ENCODE measurements at places on chromosomes 12 and 14.

DNA sequence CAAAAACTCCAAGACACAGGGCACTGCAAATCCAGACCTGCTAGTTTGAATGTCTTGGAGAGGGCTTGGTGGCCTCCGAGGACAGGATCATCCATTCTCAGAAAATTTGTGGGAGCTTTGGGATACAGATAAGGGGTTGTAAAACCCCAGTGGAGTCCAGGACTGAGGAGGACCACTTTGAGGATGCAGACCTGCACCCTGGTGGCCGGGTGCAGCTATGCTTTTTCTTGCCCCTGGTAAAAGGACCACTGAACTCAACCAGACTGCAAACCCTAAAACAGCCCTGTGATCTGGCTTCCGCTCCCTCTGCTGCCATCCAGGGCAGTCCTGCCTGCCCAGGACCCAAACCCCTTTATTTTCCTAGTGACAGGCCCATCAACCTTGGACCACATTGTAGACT is 169.5 kb upstream of the DAAM1 start:
- DNase-seq = no peak

GRCh38 chr12:50195832-50196231 is 28.7 kb upstream of the CERS5 start:
- no peak for DNase-seq

- peak; percentile 62 for DNase-seq
These were observed 8.1 kb downstream of the PTPN6 start for GRCh38 chr12:6959058-6959804.

- DNase-seq = no peak
These were observed 2.5 kb upstream of the TEP1 start for GRCh38 chr14:20415782-20416206.

- DNase-seq = no peak
These were observed 29.3 kb upstream of the CPNE8 start for GRCh38 chr12:38934686-38935085.

GRCh38 chr12:13101821-13102375 is 1.6 kb downstream of the GSG1 start:
- no peak for DNase-seq

GRCh38 chr12:47080725-47081502 is 1.2 kb upstream of the AMIGO2 start:
- DNase-seq = peak; percentile 17

- DNase-seq = no peak
These were observed 27.0 kb downstream of the DYNC1H1 start for GRCh38 chr14:101991352-101991751.

DNA sequence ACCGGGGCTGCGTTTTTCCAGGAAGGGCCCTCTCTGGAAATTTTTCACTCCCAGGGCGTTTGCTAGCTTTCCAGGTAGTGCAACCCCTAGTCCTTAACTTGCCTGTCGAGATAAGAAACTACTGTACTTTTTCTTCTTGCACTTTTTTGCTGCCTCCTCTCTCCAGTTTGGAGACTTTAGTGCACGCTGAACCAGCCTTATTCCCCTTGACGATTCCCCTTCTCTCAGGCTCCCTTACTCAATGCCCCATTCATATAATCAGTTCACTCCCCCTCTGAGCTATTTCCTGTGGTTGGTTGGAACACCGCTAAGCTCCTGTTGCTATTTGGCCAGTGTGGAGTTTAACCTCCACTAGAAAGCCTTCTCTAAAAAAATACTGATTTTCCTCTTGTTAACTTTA is 682 bp downstream of the CREBL2 start:
- no peak for DNase-seq

DNA sequence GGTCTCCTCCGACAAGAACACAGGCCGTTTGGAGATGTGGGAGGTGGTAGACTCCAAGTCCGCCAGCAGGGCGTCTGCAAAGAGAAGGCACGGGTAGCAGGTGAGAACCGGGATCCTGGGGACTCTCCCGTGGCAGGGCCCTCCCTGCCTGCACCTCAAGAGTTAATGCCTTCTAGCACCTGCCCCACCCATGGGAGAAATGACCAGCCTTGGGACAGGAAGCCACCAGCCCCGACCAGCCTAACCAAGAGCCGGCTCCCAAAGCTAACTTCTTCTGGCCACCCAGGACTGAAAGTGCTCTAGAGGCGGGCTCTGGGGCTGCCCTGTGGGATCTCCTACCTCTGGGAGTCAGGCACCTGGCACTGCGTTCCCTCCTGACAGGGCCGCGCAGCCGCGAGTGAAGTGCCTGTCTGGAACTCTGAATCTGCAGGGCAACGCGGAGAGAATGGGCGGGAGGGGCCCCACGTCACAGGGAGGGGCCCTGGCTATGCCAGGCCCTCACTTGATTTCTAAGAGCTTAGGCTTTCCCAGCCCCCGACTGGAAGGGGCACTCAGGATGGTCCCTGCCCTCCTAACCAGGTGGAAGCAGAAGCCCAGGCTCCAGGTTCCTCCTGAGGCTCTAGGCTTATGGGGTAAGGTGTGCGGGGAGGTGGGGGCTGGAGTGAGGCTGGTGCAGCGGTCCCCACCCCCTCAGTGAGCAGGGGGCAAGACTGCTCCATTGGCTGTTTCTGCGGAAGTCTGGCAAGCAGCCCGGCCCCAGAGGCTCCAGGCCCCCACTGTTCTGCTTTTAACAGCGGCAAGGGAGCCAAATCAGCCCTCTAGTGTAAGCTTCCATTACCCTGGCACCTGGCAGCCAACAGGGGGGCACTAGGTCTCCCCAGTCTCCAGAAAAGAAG is 23.6 kb upstream of the RPLP0 start:
- DNase-seq = no peak

DNA sequence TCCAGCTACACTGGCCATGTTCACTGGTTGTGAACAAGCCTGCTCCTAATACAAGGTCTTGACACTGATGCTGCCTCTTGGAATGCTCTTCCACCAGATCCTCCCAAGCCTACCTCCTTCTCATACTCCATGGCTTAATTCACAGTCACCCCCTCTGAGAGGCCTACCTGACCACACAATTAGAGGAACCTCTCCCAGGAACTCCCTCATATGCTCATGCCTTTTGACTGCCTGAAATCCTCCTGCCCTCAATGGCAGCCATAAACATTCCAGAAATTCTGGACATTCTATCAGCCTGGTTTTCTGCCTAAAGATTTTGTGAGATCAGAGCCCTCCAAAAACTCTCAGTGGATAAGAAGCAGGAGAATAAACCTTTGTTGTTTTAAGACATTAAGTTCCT is 340.2 kb downstream of the C12orf75 start:
- DNase-seq = no peak

GRCh38 chr14:69673578-69674305 is 62.3 kb downstream of the SUSD6 start:
- DNase-seq = no peak

DNA sequence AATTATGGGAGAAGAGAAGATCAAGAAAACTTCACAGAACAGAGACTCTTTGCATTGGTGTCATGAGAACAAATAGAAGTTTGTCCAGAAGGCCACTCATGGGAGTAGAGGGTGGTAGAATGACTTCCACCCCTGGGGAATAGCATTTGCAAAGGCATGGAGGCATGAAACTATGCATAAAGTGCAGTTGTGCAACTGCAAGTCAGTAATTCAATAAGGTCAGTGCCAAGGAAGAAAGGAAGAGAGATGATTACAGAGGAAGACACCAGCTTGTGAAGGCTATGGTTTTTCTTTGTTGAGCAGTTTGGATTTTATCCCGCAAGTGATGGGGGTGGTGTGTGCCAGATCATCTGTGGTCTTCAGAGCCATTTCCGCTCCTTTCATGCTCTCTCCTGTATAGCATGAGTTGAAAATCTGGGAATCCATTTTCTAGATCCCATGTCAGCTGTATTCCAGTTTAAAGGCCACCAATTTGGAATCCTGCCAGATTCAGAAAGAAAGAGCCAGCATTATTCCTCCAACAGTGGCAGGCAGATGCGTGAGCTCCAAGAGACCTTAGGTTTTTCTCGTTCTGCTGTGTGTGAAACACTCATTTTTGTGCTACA is 67.6 kb upstream of the GRIN2B start:
- no peak for DNase-seq

DNA sequence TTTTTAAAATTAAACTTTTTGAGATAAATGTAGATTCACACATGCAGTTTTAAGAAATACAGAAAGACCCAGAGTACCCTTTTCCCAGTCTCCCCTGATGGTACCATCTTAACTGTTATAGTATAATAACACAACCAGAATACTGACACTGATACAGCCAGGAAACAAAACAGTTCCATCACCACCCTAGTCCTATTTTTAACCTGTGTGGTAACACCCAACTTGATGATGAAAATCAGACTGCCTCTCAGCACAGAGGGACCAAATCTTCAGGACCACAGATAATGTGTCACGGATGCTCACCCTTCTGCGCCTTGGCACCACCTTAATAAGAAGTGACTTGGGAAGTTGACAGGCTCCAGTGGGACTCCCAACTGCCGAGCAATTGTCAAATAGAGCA is 18.1 kb downstream of the FBXO21 start:
- DNase-seq = no peak

- no peak for DNase-seq
These were observed 183.3 kb downstream of the RBM19 start for GRCh38 chr12:113782873-113783272.

DNA sequence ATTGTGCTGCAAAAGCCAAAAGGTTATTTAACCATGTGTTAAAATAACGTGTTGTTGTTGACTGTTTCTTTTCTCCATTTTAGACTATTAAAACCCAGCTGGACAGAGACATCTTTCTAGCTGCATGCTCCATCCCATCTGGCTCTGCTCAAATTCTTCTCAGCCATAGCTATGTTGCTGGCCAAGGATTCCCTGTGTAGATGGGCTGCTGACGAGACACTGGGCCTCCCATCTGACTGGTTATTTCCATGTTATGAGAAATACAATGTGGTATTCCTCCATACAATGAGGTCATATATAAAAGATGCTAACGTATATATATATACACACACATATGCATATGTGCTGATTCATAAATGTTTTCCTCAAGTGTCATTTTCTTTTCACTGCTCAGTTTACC is 30.1 kb downstream of the MED13L start:
- DNase-seq = no peak

DNA sequence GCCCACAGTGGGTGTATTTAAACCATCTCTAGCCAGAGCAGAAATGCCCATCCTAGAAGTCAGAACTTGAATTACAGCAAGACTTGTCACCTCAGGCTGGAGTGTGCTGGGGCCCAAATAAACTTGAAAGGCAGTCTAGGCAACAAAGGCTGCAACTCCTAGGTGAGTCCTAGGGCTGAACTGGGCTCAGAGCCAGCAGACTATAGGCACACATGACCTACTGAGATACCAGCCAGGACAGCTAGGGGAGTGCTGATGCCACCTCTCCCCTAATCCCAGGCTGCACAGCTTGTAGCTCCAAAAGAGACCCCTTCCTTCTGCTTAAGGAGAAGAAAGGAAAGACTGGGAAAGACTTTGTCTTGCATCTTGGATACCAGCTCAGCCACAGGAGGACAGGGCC is 106.0 kb downstream of the TXNDC16 start:
- no peak for DNase-seq

DNA sequence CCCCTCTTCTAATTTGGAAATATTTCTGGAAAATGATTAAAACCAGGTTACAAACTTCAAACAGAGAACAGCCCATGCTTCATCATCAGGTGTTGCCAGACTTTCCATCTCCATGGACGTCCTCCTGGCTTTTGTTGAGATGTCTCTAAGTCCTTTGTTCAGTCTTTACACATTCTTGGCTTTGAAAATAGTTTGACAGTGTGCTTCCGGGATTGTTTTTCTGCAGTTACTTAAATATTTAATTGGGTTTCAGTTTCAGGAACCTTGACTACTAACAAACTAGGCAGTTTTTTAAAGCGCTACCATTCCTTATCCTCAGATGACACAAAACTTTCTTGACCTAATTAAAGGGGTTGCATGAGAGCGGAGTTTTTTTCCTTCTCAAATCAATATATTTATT is 47.8 kb downstream of the GOLGA5 start:
- DNase-seq = no peak

GRCh38 chr12:63844391-63845341 is at the start of gene SRGAP1:
TSS of gene SRGAP1 (plus strand) at chr12:63844700. CDS start at chr12:63844817, 117 bp downstream.
- DNase-seq = no peak

- no peak for DNase-seq
These were observed 45.0 kb downstream of the RAB35 start for GRCh38 chr12:120071493-120072020.

GRCh38 chr12:132204793-132205270 is 60.6 kb downstream of the NOC4L start:
- no peak for DNase-seq

- DNase-seq = no peak
These were observed 3.1 kb upstream of the WDR89 start for GRCh38 chr14:63644741-63645140.

- DNase-seq = no peak
These were observed 431.1 kb downstream of the KCNH5 start for GRCh38 chr14:62614122-62614521.

DNA sequence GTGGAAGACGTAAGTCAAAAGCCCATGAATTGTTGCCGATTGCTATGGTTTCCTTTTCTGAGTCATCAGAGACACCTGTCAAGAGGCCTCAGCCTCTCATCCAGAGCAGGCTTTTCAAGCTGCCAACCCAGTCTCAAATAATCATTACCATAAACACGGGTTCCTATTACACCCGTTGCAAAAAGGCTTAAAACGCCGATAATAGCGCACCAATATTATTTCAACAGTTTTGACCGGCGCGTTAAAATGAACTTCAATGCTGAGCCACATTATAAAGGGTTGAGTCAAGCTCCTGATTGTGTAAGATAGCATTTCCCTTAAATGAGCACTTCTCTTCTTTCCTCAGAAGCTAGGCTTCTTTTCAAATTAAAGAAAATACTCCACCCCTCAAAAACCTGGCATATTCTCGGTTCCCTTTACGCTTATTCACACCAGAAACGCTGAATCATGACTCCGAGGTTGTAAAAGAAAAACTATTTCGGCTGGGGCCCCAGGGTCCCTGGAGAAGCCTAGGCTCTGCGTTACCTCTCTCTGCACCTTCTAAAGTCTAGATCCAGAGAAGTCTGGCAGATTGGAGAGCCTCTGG is 1.4 kb downstream of the TMTC1 start:
- DNase-seq = no peak

GRCh38 chr14:32254952-32255679 is 52.0 kb upstream of the RNU6-8 start:
- DNase-seq = peak; percentile 1

DNA sequence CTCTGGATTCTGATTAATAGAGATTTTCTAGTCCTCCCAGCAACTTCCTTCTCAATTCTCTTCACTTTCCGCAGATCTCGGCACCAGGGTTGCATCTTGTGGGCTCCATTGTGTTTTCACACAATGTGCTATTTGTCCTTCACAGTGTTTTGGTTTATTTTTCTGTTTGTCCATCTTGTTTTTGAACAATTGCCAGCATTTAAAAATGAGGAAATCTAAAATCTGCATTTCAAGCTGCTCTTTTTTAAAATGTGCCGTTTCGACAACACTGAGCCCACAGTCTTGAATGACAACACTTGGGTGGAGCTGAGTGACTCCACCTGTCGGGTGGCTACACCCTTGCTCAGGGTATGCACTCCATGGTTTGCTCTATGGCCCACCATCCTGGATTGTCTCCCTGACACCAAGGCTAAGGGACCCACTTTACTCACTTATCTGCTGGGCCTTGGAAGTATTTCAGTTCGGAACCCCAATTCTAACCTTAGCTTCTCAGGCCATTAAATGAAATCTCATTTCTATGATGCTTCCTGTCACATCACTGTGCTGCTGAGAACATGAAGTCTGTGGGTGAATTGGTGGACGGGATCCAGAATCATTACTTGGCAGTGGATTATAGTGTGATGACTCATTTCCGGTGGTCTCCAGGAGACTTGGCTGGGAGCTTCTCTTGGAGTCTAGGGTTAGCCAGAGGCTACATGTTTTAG is 3.4 kb upstream of the MYRFL start:
- DNase-seq = no peak

- no peak for DNase-seq
These were observed 31.7 kb downstream of the ACADS start for GRCh38 chr12:120757226-120757742.
